ENCODE measurements at places on chromosomes 7 and 10. TPM values are rescaled to one million over a fixed set of nuclear protein-coding genes. Genes with fewer than 3 reads are reported as not detected.

The TRPV6 gene
- not detected for total RNA-seq

The SNCG gene
- total RNA-seq: 59.7 TPM

The HOXA6 gene
- total RNA-seq: 2.0 TPM

The CPED1 gene
- 81.6 TPM for total RNA-seq

GRCh38 chr10:29387269-29387668 lies 98.4 kb downstream of the LYZL1 start:
- DNase-seq: no peak

GRCh38 chr10:43964486-43964885 lies 315.8 kb upstream of the ZNF32 start:
- DNase-seq: no peak

GRCh38 chr7:42227541-42227935 lies 9.5 kb downstream of the GLI3 start:
- DNase-seq: no peak

- DNase-seq: no peak
Observed at GRCh38 chr7:16241017-16241416, 180.3 kb downstream of the CRPPA start.

DNA sequence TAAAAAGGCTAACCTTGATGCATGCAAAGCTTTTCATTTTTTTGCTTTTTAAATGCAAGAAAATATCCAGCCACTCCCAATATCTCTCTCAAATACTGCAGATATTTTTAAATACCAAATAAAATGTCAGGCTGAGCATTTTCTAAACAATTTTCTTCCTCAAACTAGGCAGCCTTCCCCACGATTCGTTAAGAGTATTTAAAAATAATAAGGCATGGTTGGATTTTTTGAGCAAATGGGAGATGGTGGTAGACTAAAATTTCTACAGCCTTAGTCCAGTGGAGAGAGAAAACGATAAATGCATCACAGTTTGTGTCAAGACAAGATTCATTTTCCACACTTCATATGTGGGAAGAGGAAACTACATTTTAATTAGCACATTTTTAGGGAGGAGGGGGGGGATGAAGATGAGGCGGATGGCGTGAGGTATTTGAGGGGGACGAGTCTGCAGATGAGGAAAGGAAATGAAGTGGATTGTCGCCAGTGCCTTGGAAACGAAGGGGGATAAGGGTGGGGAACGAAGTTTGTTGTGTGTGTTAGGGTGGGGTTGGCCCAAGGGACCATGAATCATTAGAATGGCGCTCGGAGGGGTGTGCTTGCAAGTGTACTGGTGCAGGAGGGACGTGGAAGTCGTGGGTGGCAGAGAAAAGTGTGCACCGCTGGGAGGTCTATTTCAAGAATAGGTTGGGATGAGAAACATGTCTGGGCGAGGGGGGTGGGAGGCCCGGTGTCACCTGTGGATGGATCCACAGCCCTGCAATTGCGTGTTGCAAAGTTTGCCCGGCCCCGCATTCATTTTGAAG lies 1.2 kb upstream of the ADD3 start:
- DNase-seq: no peak

All from spleen (tissue), 13 donors.